Keratinocyte (primary cell): ENCODE measurements at places on chromosomes 7 and 10. TPM values are rescaled to one million over a fixed set of nuclear protein-coding genes. Genes with fewer than 3 reads are reported as not detected.

IL15RA gene
- polyA plus RNA-seq: 3.1 to 4.9 TPM (median 3.8 TPM) in 3 replicates

NEUROG3 gene
- polyA plus RNA-seq: not detected in 3 replicates

CCDC172 gene
- polyA plus RNA-seq: not detected in 3 replicates

HMX3 gene
- not detected in 3 replicates for polyA plus RNA-seq

SLC12A9 gene
- 14.5 to 24.9 TPM (median 19.8 TPM) in 3 replicates for polyA plus RNA-seq

ACTL6B gene
- polyA plus RNA-seq: not detected in 3 replicates

HEPACAM2 gene
- polyA plus RNA-seq: 0.06 TPM in 1 of 3 replicates, not detected in the others

AIFM2 gene
- 1.3 to 2.4 TPM (median 1.8 TPM) in 3 replicates for polyA plus RNA-seq

FKBP6 gene
- polyA plus RNA-seq: not detected in 3 replicates

COL17A1 gene
- 2,386 to 3,374 TPM (median 2,587 TPM) in 3 replicates for polyA plus RNA-seq

TUBAL3 gene
- 1.5 to 2.6 TPM (median 2.6 TPM) in 3 replicates for polyA plus RNA-seq

FAM131B gene
- 0.12 to 0.24 TPM (median 0.21 TPM) in 3 replicates for polyA plus RNA-seq

PRPS1L1 gene
- polyA plus RNA-seq: not detected in 3 replicates

CLDN12 gene
- 59.5 to 71.5 TPM (median 62.5 TPM) in 3 replicates for polyA plus RNA-seq

PRRT4 gene
- polyA plus RNA-seq: 0.12 to 0.23 TPM (median 0.12 TPM) in 3 replicates

CHAT gene
- polyA plus RNA-seq: not detected in 3 replicates

TBXAS1 gene
- 1.8 to 3.7 TPM (median 2.9 TPM) in 3 replicates for polyA plus RNA-seq

TBX20 gene
- polyA plus RNA-seq: not detected in 3 replicates
